ENCODE measurements at places on chromosomes 12 and 14.

- DNase-seq, result no peak
Measured at GRCh38 chr12:11765817-11766794, 116.6 kb downstream of the ETV6 start.

DNA sequence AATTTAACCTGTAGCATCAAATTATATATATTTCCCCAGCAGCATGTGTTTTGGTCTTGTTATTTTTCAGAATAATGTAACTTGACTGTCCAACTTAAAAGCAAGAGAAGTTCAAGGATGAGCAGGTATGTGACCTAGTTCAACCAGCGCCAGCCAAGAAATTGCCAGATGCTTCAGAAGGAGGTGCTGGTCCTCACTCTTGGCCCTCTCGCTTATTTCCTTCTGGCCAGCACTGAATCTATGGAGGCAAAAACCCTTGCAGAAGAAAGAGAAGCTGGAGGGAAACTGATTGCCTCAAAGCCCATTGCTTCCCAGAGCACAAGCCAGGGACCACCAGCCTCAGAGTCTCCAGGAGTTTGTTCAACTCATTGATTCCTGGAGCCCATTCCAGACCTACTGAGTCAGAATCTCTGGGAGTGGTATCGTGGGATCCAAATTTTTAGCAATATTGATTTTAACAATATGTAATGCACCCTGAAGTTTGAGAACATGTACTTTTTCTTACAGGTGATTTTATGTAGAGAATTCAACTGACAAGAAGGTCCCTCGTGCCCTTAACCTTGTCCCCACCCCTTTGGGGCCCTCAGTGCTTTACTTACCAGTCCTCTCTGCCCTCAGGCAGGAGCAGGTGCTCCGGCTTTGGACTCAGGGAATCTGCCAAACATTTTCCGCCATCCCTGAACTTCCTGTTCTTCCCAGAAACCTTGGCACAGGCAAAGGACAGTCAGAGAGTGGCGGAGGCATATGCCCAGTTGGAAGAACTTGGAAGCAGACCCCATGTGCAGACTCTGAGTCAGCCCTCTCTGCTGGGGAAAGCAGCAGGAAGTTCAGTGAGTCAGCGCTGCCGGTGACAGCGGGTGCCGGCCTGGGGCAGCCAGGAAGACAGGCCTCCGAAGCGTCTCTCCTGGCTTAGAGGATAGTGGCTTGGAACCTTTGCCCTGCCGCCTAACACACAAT, 10.4 kb downstream of the BEST3 start:
- no peak for DNase-seq

GRCh38 chr12:8482571-8483061, 26.9 kb downstream of the CLEC6A start:
- no peak for DNase-seq

- no peak for DNase-seq
Measured at GRCh38 chr12:30979371-30980259, 53.1 kb downstream of the TSPAN11 start.

DNA sequence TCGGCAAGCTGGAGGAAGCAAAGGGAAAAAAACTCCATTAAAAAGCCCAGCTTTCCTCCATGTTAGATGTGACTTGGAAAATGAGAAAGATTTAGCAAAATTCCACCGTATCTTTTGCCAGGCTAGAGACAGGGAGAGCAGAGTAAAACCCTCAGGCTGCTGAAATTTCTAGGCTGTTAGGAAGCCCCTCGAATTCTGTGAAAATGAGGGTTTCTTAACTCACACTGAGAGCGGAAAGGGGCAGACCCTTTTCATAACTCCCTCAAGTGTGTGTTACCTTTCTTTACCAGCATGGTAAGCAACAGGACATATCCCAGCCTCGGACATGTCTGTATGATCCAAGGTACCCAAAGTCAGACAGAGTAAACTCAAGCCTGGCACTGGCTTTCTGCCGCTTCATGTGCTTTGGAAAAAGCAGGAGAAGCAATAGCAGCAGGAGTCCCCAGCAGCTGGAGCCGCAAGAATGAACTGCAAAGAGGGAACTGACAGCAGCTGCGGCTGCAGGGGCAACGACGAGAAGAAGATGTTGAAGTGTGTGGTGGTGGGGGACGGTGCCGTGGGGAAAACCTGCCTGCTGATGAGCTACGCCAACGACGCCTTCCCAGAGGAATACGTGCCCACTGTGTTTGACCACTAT, at the start of gene RHOJ:
TSS of gene RHOJ (plus strand) at position 37 of the 637 bp plus-strand sequence. CDS start at position 464, 427 bp downstream.
- no peak for DNase-seq

GRCh38 chr12:124713436-124714082, 146.1 kb upstream of the NCOR2 start:
- DNase-seq, result no peak

GRCh38 chr14:84080944-84081343, 1449.0 kb upstream of the FLRT2 start:
- no peak for DNase-seq

DNA sequence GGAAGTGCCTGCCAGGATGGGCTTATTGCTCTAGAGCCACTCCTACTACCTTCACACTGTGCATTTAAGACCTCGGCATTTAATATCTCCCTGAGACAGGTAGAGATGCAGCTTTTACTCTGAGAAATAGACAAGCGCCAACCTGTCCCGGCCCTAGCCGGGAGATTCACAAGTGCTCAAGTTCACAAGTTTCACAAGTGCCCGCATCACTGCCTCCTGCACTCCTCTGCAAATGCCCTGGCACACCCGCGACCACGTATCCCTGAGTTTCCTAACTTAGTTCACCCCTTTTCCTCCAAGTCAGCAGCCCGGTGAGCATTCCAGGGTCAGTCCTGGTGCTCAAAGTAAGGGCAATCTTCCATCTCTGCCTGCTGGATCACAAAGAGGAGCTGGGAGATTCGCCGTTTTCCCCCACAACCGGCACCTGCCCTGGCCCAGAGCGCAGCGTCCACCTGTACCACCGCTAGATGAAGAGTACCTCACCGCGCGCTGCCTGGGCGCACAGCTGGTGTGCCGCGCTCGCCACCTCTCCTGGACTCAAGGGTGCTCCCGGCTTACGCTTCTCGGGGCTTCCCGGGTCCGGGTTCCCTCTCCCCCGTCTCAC, 5.0 kb upstream of the SLC38A4 start:
- DNase-seq, result no peak

DNA sequence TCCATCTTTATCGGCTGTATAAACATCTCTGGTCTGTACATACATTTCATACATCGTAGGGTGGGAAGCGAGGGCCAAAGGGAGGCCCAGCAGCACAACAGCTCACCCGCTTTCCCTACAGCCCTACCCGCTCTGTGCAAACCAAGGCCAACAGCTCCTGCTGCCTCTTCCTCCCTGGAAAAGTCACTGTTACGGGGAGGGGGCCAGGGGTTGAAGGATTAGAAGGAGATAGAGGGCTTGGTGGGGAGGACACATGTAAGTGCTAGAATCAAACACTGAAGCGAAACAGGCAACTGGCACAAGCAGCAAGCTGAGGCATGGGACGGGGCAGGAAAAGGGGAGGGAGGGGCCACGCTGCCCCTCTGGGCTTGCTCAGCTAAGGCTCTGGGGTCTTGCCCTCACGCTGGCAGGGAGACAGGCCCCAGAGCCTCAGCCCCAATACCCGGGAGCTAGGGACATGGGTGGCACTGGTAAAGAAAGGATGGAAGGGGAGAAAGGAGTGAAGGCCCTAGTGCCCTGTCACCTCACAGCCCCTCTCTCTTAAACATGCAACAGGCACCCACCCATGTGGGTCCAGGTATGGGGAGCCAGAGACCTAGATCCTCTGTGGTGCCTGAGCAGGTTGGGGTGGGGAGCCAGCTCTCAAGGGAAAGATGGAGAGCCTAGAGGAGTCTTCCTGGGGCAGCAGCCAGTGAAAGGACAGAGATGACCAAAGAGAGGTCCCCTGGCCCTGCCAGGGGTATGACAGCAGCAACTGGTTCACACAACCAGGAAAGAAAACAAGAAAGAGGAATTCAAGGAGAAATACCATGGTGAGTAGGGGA, 14.4 kb downstream of the SPRYD3 start:
- no peak for DNase-seq

- no peak for DNase-seq
Measured at GRCh38 chr12:11361151-11361550, 34.2 kb downstream of the PRB2 start.

- no peak for DNase-seq
Measured at GRCh38 chr14:32244404-32244803, 41.3 kb upstream of the RNU6-8 start.

DNA sequence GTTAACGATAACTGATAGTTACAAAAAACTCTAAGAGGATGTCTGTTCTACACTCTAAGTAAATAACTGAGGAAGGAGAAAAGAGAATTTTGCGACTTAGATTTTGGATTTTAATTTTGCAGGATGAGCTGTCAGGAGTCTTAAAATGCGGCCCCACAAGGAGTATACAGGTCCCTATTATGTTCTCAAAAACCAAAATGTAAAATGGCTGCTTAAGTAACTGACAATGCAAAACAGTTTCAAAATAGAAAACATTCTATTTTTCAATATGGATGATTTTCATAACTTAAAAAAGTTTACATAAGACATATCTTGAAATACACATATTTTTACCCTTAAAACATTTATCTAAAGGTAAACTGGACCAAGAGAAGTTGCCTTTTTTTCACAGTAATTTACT, 2.6 kb downstream of the CD69 start:
- DNase-seq, result no peak

DNA sequence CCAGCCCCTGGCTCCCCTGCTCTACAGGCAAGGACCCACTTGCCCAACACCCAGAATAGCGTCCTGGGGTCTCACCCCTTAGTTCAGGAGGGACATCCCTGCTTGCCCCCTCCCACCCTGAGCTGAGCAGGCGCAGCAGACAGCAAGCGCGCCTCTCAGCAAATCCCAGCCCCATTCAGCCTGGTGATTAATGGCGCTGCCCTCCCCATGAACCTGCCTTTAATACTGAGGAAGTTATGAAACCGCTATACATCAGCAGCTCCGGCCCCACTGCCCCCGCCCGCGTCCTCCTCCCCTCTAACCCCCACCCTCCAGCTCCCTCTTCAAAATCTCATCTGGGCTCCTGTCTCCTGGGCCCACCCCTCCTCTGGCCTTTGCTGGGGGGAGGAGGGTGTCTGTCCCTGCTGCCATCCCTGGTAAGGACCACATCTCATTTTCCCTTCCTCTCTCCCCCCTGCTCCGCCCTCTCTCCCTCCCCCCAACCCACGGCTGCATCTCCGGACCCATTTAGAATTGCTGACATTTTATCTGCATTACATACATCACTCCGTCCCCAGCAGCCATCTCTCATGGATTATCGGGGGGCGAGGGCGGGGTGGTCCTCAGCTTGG, 7.1 kb upstream of the SMUG1 start:
- no peak for DNase-seq

DNA sequence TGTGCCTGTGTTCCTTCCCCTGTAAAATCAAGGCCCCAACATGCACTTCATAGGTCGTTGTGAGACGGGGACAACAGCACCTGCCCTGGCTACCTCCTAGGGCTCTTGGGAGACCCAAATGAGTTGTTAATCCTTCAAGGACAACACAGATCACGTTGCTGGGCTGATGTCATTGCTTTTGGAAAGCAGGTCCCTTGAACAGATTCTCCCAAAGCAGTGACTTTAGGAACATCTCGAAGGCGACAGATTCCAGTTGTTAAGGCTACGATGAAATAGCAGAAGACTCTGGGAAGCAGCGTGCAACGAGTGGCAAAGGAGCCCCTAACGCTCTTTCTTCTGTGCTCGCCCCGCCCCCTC, 26.2 kb upstream of the MAP1LC3B2 start:
- peak; percentile 77 for DNase-seq

GRCh38 chr14:90419200-90419599, 22.4 kb downstream of the CALM1 start:
- no peak for DNase-seq

DNA sequence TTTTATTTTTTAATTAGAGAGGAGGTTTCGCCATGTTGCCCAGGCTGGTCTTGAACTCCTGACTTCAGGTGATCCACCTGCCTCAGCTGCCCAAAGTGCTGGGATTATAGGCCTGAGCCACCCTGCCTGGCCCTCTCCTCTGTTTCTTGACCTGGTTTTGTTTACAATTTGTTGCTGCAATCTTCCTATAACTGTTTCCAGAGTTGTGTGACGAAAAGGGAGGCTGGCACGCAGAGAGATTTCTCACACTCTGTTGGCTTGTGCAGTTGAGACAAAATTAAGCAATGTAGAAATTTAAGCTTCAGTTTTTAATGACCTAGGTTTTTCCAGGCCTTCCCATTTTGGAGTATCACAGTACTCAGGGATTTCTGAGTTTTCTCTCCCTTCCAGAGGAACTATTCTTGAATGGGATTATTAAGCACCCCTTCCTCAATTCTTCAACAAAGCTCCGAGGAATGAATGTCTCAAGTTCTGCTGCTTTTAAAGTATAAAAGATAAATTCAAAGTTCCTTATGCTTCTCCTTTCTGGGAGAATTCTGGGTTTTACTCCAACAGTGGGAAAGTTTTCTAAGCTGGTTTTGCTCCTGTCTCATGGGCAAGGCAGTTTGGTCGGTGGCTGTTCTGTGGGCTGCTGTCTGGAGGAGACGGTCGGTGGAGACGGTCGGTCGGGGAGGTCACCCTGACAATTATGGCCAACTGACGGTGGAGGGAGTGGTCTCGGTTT, 20.4 kb upstream of the FOS start:
- no peak for DNase-seq

DNA sequence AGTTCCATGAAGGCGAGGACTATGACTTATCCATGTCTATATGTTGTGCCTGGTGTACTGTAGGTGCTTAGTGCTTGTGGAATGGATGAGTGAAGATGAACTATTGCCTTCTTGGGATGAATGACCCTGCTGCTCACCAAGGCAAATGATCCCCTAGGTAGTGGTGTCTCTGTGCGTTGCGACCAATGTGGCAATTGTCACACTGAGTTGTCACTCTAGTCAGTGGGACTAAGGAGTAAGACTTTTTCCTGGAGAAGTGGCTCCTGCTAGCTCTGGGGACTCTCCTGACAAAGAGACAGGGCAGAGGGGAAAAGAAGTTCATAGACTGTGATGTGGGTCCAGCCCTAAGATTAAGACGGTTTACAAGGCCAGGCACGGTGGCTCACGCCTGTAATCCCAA, 3.4 kb upstream of the ACVR1B start:
- DNase-seq, result no peak

DNA sequence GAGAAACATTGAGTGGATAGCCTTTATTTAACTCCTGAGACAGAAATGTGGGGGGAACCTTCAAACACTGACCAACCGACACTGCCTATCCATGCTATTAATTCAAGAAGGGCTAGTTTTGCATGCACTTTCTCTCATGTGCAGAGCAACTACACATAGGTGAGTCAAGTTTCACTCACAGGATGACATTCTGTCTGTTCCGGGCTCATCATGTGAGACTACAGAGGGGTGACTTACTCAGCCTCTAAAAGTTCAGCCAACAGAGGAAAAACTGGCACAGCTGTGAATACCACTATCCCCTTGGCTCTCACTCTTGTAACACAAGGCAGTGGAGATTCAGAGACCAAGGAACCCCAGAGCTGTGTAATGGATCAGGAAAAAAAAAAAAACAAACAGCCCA, 13.3 kb downstream of the BEST3 start:
- DNase-seq, result no peak

DNA sequence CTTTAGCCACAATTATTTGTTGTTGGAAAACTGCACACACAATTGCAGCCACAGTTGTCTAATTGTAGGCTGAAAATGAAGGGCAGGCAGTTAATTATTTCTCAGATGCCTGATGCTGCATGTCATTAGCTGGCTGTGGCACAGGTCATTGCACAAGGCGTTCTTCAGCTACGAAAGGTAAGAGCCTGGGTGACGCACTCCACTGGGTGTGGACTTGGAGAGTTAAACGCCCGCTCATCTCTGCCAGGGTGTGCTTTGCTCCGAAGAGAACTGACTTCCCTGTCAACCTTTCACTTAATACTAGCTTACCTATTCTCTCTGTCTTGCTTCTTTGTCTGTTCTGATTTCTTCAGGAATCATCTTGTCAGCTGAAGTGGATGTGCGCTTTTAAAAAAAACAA, 91.4 kb upstream of the CPM start:
- DNase-seq, result peak; percentile 46
